ENCODE measurements at places on chromosomes 3 and 15. TPM values are rescaled to one million over a fixed set of nuclear protein-coding genes. Genes with fewer than 3 reads are reported as not detected.

- H3K4me3 ChIP-seq, result no peak overlapping the region
- no peaks in the 10 kb centered on the region for H3K4me1 ChIP-seq
- no peak for DNase-seq
Measured at GRCh38 chr3:46281551-46281950, 39.3 kb downstream of the CCR3 start.

GRCh38 chr3:59573911-59574310 lies 524.1 kb upstream of the CFAP20DC start:
- no peaks in the 10 kb centered on the region for H3K27me3 ChIP-seq
- H3K4me1 ChIP-seq, result no peaks in the 10 kb centered on the region

- no peaks in the 10 kb centered on the region for H3K27me3 ChIP-seq
- H3K27ac ChIP-seq, result no peak overlapping the region
- no peaks in the 10 kb centered on the region for H3K36me3 ChIP-seq
- H3K4me3 ChIP-seq, result no peak overlapping the region
- no peaks in the 10 kb centered on the region for H3K4me1 ChIP-seq
Measured at GRCh38 chr15:29623116-29623639, 199.1 kb downstream of the TJP1 start.

GRCh38 chr3:120331076-120331475 lies 18.1 kb downstream of the LRRC58 start:
- no peaks in the 10 kb centered on the region for H3K4me1 ChIP-seq
- H3K27me3 ChIP-seq, result no peaks in the 10 kb centered on the region
- peaks cover 3% of the 10 kb centered on the region for H3K36me3 ChIP-seq

DNA sequence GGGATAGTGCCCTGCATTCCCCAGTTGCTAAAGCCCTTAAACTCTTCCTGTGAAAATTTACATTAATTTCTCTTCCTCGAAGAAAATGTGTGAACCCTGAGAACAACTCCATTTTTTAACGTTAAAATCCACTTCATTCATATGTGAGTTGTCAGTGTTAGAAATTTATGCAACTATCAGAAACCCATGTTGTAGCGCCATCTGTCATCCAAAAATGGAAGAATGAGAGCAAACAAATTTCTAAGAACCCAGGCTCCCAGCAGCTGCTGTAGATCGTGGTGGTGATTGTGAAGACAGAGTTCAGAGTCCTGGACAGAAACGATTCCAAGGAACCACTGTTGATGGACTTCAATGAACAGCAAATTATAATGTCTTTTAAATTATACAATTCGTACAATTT lies 179.7 kb upstream of the NDN start:
- H3K27me3 ChIP-seq, result no peaks in the 10 kb centered on the region
- DNase-seq, result peak; percentile 47
- H3K36me3 ChIP-seq, result no peaks in the 10 kb centered on the region
- H3K4me1 ChIP-seq, result no peaks in the 10 kb centered on the region
- H3K4me3 ChIP-seq, result no peak overlapping the region
- no peak overlapping the region for H3K27ac ChIP-seq

- no peak overlapping the region for H3K4me3 ChIP-seq
- no peaks in the 10 kb centered on the region for H3K27me3 ChIP-seq
- DNase-seq, result no peak
- H3K27ac ChIP-seq, result no peak overlapping the region
Measured at GRCh38 chr3:85560088-85560785, 601.4 kb downstream of the CADM2 start.

DNA sequence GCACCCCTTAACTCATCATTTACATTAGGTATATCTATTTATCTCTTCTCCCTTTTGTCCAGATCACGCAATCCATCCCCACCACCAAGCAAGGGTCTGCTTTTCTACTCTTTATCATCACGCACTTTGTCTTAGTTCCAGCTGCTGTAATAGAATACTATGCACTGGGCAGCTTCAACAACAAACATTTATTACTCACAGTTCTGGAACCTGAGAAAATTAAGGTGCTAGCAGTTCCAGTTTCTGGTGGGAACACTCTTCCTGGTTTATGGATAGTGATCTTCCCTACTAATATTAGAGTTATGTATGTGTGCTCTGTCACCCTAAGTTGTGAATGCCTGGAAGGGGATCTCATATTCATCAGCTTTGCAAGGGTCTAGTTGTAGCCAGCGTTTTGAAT lies 687.0 kb downstream of the NTRK3 start:
- no peak for DNase-seq
- H3K4me1 ChIP-seq, result no peaks in the 10 kb centered on the region
- no peak overlapping the region for H3K4me3 ChIP-seq

The CXCR6 gene
- 0.10 TPM for polyA plus RNA-seq

Measured in GM23338 (cell line).